T-cell (primary cell): ENCODE measurements at places on chromosomes 16 and 17. TPM values are rescaled to one million over a fixed set of nuclear protein-coding genes. Genes with fewer than 3 reads are reported as not detected.

The NHLRC4 gene
- total RNA-seq, result 3.6 TPM

The CYGB gene
- 0.76 TPM for total RNA-seq

The GPR179 gene
- 0.10 TPM for total RNA-seq

The SLC13A2 gene
- not detected for total RNA-seq

The TAT gene
- 0.66 TPM for total RNA-seq

DNA sequence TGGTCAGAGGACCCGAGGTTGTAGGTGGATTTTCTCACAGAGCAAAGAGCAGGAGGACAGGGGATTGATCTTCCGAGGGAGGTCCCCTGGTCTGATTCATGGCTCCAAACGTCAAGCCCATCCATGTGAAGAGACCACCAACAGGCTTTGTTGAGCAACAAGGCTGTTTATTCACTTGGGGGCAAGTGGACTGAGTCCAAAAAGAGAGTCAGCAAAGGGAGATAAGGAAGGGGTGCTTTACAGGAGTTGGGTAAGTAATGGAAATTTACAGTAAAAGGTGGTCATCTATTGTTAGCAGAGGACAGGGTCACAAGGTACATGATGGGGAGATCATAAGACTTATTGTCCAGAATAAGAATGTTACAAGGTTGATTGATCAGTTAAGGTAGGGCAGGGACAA lies 2285.8 kb downstream of the TP53TG3F start:
- DNase-seq, result no peak

DNA sequence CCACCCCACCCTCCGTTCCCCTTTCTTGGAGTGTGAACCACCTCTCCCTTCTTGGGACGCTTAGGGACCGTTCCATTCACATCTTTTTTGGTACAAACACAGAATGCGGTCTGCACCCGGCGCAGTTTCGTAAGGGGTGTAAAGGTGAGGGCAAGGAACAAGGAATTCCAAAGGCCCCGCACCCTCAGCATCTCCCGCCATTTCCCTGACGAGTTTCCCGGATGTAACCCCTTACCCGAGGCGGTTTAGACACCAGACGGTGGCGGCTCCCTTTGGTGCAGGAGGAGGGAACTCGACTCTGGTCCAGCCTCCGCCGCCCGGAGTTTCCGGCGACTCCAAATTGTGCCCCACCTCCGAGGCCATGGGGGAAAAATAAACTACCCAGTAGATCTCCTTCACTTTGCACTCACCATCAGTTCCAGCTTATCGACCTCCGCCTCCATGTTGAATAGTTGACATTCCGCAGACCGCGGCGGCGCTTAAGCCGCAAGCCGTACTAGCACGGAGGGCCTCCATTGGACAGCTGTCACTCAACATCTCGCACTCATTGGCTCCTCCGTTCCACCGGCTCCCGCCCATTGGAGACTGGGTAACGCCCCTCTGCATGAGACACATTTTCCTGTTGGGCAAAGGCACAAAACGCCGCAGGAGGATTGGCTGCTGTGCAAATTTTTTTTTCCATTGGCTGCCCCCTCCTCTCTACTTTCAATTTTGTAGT lies at the start of gene SKA2:
Gene SKA2 (minus strand): TSS at position 466 of the 718 bp plus-strand sequence. CDS start 23 bp downstream, at position 443.
- DNase-seq, result peak; percentile 96

DNA sequence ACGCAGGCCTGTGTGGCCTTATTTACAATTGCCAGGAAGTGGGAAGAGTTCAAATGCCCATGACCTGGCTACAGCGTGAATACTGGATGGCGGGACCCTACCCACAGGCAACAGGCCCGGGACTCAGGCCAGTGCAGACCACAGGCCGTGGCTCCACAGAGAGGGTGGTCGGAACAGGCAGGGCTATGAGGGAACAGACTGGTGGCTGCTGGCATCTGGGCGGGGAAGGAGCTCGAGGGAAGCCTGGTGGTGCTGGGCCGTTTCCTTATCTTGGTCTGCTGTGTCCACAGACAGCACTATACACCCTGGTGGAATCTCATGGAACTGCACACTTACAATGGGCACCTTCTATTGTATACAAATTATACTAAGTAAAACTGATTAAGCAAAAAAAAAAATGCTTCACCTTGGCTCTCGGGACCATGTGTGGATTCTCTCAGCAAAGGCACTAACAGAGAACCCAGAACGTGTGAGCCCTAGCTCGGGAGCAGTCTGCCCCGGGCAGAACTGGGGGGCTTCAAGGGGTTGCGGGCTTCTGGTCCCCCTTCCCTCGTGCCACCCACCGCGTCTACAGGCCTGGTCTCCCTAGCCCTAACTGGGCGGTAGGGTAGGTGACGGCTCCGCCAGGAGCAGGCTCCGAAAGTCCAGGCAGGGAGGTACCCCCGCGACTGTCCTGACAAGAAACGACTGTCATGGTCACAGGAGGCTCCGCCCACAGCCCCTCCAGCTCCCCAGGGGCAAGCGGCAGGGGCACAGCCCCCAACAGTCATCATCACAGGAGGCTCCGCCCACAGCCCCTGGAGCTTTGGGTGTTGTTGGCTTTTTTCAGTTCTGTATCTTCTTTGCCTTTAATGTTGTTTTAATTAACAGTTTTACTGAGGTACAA lies 21.8 kb downstream of the CEP131 start:
- DNase-seq, result no peak

- DNase-seq, result no peak
Measured at GRCh38 chr17:79374087-79374689, 236.7 kb downstream of the RBFOX3 start.

- no peak for DNase-seq
Measured at GRCh38 chr17:19943026-19943425, 34.6 kb downstream of the AKAP10 start.

GRCh38 chr16:14181371-14182050 lies 110.4 kb downstream of the MRTFB start:
- DNase-seq, result no peak

- no peak for DNase-seq
Measured at GRCh38 chr16:10325783-10326543, 59.9 kb upstream of the ATF7IP2 start.
